ENCODE measurements at places on chromosomes 12 and 14.

GRCh38 chr12:6695313-6696045, 5.1 kb downstream of the PIANP start:
- DNase-seq, result no peak

DNA sequence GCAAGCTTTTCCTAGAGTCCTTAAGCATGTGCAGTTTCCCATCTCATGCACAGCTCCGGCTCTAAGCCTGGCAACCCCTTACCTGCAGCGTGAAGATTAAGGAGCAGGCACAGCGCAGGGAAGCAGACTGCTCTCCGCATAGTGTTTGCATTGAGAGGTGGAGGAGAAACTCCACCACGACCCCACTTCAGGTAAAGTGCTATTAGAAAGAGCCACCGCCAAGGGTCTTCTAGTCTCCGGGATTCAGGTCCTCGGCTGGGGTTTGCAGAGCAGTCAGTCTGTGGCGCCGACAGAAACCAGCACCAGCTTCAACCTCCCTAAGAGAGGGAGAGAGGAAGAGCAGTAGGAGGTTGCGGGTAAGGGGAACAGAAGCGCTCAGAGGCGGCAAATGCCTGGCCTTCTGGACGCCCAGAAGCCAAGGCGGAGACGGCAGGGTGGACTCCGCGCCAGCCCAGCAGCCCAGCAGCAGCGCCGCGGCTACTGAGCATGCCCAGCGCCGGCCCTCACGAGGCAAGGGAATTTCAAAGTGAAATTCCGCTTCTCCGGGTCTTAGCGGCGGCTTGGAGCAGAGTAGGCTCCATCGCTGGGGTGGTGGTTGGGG, at the start of gene PTPRR:
PTPRR (minus strand) TSS at position 488 of the 601 bp plus-strand sequence; CDS start at position 140, 348 bp downstream.
- no peak for DNase-seq

DNA sequence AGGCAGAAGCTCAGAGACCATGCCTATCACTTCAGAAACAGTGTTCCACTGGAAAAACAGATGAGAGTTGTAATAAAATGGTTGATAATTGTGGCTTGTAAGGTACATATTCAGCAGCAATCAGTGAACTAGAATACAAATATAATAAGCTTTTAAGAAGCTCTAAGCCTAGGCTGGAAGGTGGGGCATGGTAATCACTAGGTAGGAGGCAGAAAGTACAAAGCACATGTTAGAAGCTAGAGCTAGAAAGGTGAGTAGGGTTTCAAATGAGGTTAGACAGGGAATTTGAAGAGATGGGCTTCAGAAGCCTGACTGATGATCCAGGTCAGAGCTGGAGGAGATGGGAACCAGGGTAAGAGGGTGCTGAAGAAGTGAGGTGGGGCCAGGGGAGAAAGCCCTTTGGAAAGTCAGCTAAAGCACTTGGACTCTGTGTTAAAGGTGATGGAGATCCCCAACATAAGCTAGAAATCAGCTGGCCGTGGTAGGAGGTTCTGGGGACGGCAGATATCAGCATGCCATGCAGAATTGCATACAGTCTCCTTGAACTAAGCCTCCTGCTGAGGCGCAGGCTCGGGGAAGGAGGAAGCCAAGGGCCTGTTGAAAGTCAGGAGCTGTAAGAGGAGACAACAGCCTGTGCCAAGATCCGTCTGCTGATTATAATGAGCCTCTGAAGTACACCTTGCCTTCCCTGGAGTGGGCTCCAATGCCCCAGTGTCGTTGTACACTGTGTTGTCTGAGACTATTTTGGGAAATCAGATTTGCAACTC, 659.4 kb downstream of the BCL11B start:
- no peak for DNase-seq

DNA sequence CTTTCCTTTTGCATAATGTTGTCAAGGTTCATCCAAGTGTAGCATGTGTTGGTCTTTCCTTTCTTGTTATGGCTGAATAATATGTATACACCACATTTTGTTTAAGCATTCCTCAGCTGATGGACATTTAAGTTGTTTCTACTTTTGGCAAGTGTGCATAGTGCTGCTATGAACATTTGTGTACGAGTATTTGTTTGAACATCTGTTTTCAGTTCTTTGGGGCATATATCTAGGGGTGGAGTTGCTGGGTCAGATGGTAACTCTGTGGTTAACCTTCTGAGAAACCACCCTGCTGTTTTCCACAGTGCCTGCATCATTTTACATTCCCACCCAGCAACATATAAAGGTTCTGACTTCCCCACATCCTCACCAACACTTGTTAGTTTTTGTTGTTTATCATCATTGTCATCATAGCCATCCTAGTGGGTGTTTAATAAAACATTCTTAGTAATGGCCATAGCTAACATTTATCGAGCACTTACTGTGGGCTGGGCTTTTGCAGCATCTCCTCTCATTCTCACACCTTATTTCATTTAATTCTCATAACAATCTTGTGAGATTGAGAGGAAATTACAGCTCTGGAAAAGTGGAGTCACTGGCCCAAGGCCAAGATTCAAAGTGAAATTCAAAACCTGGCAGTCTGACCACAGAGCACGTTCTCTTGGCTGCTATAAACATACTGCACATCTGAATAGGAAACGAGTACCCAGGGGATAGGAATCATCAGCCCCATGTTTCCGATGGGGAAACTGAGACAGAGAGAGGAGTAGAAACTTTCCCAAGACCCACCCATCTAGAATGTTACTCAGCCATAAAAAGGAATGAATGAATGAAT, 193.6 kb downstream of the KSR2 start:
- no peak for DNase-seq

- no peak for DNase-seq
Measured at GRCh38 chr12:15839682-15840081, 42.5 kb upstream of the STRAP start.

GRCh38 chr12:81533054-81533453, 226.1 kb downstream of the PPFIA2 start:
- DNase-seq, result no peak

Data from activated T-helper 1 cell treated with Interleukin-2 at 50 U/mL for 16 hours (primary cell).